ENCODE measurements at places on chromosomes 6 and 20.
A peak's percentile ranks its signal among the peaks of the same experiment; 100 is the strongest.

DNA sequence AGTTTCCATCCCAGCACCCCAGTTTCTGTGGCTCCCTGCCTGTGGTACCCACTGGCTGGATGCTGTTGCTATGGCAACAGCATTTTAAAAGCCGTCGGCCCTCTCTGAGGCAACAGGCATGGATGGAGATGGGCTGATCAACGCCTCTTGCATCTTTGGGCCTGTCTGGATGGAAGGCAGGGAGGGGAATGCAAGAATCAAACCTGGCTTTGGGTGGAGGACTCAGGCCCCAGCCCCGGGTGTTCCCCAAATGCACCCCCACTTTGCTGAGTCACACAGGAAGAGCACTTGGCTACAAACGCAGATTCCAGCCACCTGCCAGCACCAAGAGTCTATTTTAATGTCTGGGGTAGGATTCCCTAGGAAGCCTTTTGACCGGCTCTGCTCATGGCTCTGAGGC is 45.7 kb upstream of the TGM2 start:
- no peak for DNase-seq

DNA sequence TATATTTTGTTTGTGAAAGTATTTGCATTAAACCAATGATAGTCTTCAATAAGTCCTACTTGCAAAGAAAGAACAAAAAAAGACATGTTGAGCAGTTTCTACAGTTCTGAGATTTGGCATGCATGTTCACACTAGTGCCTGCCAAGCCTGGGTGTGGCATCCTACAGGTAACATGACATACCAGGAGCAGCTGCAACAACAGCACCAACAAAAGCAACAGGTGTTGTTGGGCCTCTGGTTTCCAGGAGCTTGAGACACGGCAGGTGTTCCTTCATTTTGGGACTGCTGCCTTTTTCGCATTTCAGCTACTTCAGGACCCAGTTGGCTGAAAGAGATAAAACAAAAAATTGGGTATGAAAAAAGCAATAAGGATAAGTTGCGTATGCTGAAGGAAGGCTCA is 41.2 kb upstream of the MTRF1L start:
- DNase-seq: peak; percentile 19

- peak; percentile 94 for DNase-seq
Measured at GRCh38 chr20:53609491-53610445, 16.1 kb upstream of the ZNF217 start.

DNA sequence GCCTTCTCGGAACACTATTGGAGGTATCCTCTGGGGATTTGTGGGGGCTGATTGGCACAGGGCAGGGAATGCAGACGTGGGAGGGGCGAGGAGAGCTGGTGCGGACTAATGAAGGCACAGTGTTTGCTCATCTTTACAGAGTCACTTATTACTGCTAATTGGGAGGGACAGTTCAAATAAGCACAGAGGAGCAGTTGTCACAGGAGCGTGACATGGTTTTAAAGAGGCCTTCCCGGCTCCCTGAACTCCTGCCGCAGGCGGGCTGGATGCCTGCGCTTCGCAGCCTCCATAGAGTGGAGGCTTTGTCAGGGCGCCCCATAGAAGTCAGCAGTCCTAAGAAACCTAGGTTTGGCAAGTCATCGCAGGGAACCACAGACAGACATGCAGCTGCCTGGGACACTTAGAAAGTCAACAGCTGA is 149.6 kb downstream of the LINC00237 start:
- peak; percentile 92 for DNase-seq

DNA sequence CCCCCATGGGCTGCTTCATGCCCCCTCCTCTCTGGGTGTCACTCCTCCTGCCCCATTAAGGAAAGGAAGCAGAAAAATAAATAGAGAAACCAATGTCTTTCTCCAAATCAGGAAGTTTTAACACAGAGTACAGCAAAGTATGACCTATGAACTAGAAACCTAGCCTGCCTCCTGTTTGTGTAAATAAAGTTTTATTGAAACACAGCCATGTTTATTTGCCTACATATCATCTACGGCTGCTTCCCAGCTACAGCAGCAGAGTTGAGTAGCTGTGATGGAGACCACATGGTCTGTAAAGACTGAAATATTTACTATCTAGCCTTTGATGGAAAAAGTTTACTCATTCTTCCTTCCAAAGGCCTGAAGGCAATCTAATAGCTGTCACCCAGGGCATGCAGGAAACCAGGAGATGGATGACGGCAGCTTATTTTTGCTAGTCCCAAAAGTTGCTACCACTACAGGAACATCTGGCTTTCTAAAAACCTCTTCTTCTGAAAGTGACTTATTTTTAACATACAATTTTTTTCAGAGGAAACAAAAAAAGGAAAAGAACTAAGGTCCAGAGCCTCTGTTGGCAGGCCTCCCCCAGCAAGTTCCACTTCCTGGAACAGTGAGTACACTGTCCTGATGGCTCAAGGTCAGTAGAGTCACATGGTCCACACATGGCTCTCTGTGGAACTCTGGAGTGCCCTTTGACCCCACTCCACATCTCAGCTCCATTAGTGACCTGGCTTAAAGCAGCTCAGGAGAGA is 287.8 kb downstream of the PTPRT start:
- no peak for DNase-seq

DNA sequence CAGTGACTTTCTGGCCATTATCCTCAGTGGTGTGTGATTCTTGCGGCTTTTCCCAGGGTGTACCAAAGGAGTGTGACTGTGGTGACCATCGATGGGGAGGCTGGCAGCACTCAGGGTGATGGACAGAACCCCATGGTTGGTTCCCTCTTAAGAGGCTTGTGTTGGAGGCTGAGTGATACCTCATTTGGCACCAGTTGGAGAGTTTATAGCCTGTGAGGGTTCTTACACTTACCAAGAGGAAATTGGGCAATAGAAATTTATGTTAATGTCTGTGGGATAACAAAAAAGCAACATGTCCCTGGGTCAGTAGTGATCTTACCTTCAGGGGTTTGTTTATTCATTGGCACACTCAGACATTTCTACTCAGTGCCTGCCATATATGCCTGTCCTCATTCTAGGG is 37.2 kb downstream of the DAAM2 start:
- DNase-seq: no peak

- DNase-seq: no peak
Measured at GRCh38 chr20:20548527-20549266, 163.7 kb downstream of the RALGAPA2 start.

DNA sequence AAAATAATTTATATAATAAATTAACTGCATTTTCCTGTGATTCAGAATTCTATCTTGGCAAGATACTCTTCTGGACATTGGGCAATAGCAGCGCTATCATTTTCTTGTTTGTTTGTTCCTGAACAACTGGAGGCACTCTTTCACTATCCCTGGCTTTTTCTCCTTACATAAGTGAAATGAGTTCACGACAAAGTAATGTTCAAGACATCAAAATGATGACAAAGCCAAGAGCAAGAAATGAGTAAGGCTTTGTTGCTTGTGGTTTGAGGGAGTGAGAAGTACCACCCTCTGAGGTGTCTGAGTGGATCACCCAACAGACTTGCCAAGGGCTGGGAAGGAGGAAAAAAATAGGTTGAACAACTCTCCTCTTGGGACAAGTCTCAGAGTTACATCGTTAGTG is 466.6 kb upstream of the JAG1 start:
- no peak for DNase-seq

- no peak for DNase-seq
Measured at GRCh38 chr6:3484946-3485345, 28.1 kb upstream of the SLC22A23 start.

- no peak for DNase-seq
Measured at GRCh38 chr6:121263742-121264141, 70.5 kb downstream of the TBC1D32 start.

- DNase-seq: no peak
Measured at GRCh38 chr6:166073082-166073481, 94.6 kb downstream of the TBXT start.

- DNase-seq: no peak
Measured at GRCh38 chr6:2523061-2523460, 227.7 kb downstream of the MYLK4 start.

DNA sequence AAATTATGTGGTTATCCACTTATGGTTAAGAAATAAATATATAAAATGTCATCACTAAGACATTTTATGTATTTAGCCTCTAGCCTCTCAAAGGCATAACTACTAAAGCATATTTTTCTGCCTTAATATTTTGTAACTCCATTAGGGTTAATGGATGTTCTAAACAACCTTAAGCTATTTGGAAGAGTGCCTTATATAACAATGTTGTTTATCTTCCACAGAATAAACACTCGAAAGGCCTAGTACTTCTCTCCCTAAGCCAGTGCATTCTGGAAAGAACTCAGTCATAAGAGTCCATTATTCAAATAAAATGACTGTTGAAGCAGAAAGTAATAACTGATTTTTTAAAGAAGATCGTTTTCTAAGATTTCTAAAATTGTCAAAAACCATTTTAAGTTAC is 15.0 kb upstream of the PRIM2 start:
- no peak for DNase-seq

GRCh38 chr20:47456952-47457724 is 44.5 kb upstream of the NCOA3 start:
- DNase-seq: no peak

- DNase-seq: peak; percentile 36
Measured at GRCh38 chr6:26295691-26296555, 69.1 kb upstream of the BTN3A2 start.

DNA sequence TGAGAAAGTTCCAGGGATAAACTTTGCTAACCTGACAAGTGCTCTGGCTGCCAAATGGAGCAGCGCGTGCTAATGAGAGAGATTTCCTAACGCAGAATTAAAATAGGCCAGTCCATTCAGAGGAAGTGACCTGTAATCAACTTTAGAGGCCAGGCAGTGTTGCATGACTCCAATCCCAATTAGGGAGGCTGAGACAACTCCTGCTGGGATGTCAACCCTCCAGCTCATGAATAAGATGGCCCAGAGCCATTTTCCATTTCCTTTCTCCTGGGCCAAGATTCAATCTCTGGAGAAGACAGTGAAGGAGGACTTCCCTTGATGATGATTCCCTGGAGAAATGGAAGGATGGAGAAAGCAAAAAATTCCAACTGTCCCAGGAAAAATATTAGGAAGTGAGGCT is 241.5 kb upstream of the RNF24 start:
- no peak for DNase-seq

DNA sequence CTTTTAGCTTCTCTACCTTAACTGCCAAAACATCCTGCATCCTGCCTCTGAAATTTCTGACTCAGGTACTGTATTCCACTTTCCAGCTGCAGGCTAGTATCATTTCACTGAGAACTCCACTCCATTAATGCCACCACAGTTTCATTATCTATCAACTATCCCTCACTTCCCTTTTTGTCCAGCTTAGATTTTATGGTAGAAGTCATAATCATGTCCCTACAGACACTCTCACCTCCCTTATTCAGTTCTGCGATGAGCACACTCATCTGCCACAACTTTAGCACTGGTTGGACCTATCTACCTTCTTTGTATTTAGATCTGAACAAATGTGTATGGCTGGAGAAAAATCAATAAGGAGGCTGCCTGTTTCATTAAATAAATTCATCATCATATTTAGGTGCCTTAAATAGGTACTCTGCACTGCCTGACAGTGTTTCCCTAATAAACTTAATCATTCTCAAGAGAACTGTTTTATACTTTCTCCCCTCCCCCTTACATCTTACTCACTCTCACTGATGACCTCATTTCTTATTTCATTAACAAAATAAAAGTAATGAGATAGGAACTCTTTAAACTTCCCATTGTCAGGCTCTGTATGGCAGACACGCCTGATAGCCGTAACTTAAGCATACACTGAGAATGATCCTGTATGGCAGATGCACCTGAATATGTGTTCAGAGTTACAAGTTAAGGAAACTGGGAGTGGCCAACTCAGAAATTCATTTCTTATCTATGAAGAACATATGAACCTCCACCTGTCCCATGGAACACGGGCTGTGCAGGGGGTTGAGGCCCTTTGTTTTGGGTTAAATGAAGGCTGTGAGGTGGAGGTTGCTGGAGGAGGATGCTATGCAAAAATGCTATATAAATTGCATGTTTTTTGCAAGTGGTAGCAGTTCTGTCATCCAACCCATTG is 95.3 kb upstream of the MAN1A1 start:
- no peak for DNase-seq

DNA sequence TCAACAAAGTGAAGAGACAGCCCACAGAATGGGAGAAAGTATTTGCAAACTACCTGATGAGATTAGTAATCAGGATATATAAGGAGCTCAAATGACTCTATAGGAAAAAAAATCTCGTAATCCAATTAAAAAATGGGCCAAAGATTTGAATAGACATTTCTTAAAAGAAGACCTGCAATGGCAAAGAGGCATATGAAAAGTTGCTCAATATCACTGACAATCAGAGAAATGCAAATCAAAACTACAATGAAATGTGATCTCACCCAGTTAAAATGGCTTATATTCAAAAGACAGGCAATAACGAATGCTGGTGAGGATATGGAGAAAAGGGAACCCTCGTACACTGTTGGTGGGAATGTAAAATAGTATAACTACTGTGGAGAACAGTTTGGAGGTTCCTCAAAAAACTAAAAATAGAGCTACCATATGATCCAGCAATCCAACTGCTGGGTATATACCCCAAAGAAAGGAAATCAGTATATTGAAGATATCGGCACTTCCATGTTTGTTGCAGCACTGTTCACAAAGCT is 65.0 kb downstream of the TOX2 start:
- DNase-seq: no peak

GRCh38 chr6:123118811-123119210 is 122.8 kb downstream of the CLVS2 start:
- no peak for DNase-seq

Data from SJCRH30 (cell line).